ENCODE measurements at places on chromosomes 6 and 20. TPM values are rescaled to one million over a fixed set of nuclear protein-coding genes. Genes with fewer than 3 reads are reported as not detected.

DNA sequence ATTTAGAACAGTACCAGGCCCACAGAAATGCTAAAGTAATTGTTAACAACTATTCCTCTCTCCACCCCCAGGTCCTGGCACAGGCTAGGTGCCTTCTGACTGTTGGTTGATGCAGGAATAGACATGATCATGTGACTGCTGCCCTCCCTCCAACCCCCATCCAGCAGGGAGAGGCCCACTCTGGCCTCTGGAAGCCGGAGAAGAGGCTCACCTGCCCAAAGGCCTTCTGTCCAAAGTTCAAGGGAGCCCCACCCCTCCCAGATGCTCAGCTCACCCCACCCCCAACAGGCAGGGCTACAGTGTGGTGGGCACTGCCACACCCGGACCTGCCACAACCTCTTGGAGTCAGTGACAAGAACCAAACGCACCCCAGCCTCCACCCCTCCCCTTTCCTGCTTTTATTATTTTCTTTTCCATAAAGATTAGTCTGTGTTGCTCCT, 26.9 kb upstream of the FOXP4 start:
- DNase-seq, result no peak

- no peak for DNase-seq
Measured at GRCh38 chr20:54059691-54060364, 10.6 kb downstream of the BCAS1 start.

- no peak for DNase-seq
Measured at GRCh38 chr20:61520893-61521460, 268.9 kb downstream of the CDH4 start.

DNA sequence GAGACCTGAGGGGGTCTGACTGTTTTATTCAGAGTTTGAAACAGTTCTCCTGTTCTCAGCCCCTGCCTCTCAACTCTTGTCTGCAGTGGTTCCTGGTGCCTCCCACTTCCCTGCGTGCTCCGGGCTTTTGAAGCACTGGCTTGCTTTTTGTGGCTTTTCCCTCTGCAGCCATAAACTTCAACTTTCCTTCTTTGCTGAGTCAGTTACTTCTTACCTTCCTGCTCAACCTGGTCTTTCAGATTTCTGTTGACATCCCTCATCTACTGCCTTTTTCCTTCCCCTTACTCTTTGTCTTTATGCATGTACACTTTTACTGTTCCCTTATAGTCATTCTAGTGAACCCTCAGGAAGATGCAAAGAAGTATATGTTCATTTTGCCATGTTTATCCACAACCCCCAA, 57.4 kb downstream of the ASXL1 start:
- DNase-seq, result no peak

GRCh38 chr6:72642435-72642834, 20.6 kb downstream of the KCNQ5 start:
- DNase-seq, result no peak

- no peak for DNase-seq
Measured at GRCh38 chr6:90765491-90765890, 178.6 kb upstream of the MAP3K7 start.

- DNase-seq, result no peak
Measured at GRCh38 chr20:53301869-53302268, 291.8 kb downstream of the ZNF217 start.

DNA sequence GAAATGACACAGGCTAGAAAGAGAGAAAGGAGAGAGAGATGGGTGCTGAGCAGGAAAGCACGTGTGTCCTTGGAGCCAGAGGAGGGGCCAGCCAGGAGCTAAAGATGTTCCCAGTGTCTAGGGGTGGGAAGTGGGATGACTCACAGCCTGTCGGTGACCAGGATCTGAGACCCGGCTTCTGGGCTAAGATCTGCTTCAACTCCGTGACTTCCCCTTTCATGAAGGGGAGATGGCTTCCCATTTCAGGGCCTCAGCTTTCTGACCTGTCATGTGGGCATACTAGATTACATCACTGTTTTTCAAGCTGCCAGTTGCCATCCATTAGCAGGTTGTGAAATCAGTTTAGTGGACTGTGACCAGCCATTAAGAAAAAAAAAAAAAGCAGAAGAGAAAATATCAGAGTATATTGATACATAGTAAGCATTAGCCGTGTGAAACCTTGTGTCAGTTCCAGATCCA, 5.4 kb downstream of the TGM3 start:
- no peak for DNase-seq

DNA sequence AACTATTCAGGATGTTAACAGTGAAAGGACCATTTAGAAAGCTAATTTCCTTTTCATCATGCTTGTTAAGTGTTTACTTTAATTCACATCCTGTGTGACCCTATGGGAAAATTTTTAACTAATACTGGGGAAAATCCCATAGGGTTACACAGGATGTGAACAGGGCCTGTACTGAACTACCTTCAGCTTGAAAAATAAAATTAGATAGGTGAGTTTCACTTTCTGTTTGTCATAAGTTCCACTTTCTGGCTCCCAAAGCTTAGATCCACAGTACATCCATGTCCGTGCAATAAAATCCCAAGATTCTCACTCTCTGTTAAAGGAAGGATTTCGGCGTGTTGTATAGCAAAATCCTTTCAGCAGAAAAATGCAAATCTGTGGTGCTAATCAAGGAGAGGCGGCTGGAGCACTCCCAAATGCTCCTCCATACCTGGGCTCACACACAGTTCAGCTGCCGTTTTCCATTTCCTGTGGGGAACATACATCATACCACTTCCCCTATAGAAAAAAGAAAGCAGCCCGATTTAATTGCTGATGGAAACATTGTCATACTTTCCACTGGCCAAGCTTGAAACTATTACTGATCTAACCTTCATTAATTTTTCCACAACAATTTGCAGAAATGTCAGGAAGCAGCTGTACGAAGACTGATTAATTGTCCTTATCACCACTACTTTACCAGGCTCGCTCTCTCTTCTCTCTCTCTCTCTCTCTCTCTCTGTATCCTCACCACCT, 125.2 kb downstream of the HIVEP2 start:
- no peak for DNase-seq

DNA sequence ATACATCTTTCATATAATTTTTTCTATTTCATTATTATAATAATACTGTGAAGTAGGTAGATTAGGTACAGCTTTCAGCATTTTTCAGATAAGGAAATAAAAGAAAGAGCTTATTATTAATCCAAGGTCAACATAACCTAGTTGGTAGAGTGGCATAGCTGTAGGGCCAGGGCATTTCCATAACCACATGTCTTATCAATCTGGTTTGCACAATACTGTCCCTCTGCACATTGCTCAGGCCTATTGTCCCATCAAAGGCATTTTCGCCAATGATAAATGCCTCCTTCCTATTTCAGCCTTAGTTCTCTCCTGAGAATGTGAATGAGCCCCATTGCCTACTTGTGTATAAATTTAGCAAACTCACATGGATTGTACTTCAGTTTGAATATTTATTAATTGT, 234.0 kb downstream of the FUT9 start:
- no peak for DNase-seq

DNA sequence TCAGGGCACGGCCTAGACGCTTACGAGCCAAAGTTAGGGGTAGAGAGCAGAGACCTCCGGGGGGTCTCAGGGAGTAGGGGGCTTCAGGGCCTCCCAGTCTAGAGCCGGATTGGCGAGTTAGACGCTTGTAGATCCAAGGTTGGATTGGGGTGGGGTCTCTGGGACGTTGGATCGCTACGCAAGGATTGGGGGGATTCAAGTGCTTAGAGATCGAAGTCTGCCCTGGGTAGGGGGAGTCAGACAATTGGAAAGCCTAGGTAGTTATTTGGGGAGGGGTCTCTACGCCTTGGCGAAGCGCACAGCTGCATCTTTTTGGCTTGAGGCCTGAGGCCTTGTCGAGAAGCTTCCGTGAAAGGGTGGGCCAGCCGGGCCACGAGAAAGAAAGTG, 469 bp downstream of the STX16 start:
- DNase-seq, result peak; percentile 66

DNA sequence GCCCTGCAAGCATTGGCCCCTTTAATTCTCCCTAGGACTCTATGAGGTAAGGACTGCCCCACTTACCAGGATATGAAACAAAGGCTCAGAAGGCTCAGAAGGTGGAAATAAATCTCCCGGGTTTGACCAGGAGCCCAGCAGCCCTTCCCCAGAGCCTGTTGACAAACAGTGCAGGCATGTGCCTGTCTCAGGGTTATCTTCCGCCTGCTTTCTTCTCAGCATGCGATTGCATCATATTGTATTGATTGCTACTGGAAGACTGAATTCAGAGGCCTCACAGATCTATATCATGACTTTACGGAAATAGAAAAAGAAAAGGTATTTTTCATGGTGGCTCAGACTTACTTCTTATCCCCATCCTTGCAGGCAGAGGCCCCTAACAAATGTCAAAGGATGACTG, 92.7 kb downstream of the PHACTR3 start:
- DNase-seq, result no peak

DNA sequence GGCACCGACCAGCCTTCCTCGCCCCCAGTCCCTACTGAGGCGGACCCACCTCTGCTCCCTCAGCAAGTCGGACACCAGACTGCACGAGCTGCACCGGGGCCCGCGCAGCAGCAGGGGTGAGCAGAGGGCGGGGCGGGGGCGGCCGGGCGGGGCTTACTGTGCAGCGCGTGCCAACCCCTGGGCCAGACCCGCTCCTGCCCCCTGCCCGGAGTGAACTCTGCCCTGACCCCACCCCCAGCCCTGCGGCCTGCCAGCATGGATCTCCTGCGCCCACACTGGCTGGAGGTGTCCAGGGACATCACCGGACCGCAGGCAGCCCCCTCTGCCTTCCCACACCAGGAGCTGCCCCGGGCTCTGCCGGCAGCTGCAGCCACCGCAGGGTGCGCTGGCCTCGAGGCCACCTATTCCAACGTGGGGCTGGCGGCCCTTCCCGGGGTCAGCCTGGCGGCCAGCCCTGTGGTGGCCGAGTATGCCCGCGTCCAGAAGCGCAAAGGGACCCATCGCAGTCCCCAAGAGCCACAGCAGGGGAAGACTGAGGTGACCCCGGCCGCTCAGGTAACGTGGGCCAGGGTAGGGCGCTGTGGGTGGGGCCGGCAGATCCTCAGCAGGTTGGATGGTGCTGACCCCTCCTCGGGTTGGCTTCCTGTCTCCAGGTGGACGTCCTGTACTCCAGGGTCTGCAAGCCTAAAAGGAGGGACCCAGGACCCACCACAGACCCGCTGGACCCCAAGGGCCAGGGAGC, 1.5 kb upstream of the SLC2A4RG start:
- DNase-seq, result peak; percentile 76

- no peak for DNase-seq
Measured at GRCh38 chr6:147678253-147678652, 169.8 kb downstream of the SAMD5 start.

- no peak for DNase-seq
Measured at GRCh38 chr6:141552463-141552862, 580.3 kb upstream of the GJE1 start.

GRCh38 chr6:36999061-36999750, 6.2 kb upstream of the FGD2 start:
- no peak for DNase-seq

DNA sequence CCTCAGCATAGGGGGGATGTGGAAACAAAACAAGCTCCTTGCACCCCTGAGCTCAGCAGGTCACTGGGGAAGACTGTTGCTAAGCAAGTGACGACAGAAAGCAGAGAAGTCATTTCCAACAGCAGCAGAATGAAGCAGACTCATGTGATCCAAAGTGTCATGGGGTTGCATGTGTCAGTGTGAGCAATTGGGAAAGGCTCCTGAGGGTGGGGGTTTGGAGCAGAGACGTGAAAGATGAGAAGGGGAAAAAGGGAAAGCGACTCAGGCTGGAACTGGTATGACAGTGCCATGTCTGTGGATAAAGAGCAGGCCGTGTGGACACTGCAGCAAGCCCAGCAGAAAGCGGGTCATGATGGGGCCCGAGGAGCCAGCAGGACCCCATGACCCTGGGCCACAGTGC, 363.9 kb downstream of the PREX1 start:
- no peak for DNase-seq

DNA sequence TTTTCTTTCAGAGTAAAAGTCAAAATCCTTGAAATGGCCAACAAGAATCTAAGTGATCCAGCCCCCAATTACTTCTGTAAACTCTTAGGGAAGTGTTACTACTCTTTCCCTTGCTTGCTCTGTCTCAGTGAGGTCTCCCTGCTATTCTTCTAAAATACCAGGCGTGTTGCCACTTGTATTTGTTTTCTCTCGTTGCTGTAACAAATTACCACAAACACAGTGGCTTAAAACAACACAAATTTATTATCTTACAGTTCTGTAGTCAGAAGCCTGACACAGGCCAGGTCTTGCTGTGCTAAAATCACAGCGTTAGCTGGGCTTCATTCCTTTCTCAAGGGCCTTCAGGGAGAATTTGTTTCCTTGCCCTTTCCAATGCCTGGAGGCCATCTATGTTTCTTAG, 59.9 kb downstream of the HECA start:
- DNase-seq, result no peak

DNA sequence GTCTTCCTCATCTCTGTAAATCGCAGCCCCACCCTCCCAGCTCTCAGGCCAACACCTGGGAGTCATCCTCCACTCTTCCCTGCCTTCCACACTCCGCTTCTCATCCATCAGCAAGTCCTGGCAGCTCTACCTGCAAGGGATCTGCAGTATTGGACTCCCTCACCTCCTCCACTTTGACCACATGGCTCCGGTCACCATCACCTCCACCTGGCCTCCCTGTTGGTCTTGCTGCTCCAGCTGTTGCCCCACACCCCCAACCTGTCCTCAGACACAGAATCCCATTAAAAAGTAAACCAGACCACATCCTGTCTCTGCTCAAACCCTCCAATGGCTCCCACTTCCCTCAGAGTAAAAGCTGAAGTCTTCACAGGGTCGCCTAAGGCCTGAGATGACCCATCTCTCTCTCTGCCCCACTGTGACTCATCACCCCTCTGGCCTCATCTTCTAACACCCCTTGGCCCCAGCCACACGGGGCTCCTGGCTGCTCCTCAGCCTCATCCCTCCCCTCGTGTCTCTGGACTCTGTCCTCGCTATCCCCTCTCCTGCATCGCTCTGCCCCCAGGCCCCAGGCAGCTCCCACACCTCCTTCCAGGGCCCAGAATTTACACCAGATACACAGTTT, 185.1 kb upstream of the SULF2 start:
- DNase-seq, result no peak

TRAPPC3L gene
- not detected for total RNA-seq

CSNK2B gene
- 224 TPM for total RNA-seq

EGFL8 gene
- 5.9 TPM for total RNA-seq

CLIC1 gene
- total RNA-seq, result 456 TPM

CRISP3 gene
- total RNA-seq, result not detected

SNAI1 gene
- total RNA-seq, result 9.4 TPM

SALL4 gene
- 127 TPM for total RNA-seq

VPS16 gene
- 25.3 TPM for total RNA-seq

OPN5 gene
- not detected for total RNA-seq
